ENCODE measurements at places on chromosomes 11 and 22.

GRCh38 chr11:48103621-48104567, 112.7 kb upstream of the OR4B1 start:
- DNase-seq, result no peak

GRCh38 chr22:40347300-40347699, 1.0 kb downstream of the ADSL start:
- no peak for DNase-seq

GRCh38 chr11:58712531-58712930, 19.2 kb downstream of the GLYAT start:
- DNase-seq, result no peak

GRCh38 chr11:44729713-44730112, 3.0 kb downstream of the TSPAN18 start:
- no peak for DNase-seq

DNA sequence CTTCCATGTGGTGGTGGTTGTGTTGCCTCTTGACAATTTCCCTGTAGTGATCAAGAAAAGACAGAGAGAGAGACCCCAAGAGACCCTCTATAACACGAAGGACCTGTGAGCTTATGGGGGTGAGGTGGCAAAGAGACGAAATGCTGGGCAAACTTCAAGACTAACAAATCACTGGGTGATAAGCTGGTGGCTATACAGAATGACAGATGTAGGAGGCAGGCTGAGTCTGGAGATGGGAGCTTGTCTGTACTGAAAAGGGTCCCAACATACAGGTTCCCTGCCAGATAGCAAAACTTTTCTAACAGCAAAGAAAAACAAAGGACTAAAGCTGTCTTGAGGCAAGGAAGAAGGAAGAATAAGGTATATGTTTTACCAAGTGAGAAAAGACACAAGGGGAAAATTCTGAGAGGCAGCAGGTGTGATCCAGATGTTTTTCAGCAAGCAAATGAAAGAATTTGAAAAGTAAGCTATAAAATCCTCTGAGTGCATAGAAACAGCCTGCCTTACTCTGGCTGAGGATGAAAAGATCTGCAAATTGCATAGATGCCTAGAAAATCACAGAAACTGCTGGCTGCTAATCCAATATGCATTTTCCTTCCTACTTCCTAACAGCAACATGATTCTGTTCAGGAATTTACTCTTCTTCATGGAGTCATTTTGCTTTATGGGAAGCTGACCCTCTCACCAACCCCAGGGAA, 21.9 kb upstream of the LYVE1 start:
- DNase-seq, result no peak

GRCh38 chr11:14022251-14022650, 59.7 kb downstream of the SPON1 start:
- no peak for DNase-seq

- no peak for DNase-seq
These were observed 163.1 kb downstream of the PKNOX2 start for GRCh38 chr11:125327518-125328224.

- no peak for DNase-seq
These were observed 315.0 kb downstream of the BRD1 start for GRCh38 chr22:49512487-49513165.

DNA sequence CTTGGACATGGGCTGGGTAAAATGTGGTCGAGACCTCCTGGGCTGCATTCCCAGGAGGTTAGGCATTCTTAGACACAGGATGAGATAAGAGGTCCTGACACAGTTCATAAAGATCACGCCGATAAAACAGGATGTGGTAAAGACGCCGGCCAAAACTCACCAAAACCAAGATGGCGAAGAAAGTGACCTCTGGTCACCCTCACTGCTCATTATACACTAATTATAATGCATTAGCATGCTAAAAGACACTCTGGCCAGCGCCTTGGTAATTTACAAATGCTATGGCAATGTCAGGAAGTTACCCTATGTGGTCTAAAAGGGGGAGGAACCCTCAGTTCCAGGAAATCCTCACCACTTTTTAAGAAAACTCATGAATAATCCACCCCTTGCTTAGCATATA, 983.3 kb downstream of the OPCML start:
- no peak for DNase-seq

DNA sequence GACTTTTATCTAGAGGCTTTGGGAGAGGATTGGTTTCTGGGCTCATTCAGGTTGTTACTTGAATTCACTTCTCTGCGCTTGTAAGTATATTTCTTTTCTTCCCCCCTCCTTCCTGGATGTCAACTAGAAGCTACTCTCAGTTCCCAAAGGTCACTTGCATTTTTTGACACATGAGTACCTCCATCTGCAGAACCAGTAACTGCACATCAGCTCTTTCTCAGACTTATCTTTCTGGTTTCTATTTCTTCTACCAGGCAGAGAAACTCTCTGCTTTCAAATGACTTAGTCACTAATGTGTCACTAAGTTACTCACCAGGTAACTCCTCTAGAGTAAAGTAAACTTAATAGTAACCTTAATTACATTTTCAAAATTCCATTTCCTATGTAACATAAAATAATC, 773.0 kb upstream of the LUZP2 start:
- no peak for DNase-seq

GRCh38 chr22:40412441-40412840, 42.0 kb downstream of the SGSM3 start:
- no peak for DNase-seq

GRCh38 chr22:41001722-41002122, 50.5 kb downstream of the RBX1 start:
- DNase-seq, result no peak

GRCh38 chr22:29695129-29695926, 24.5 kb upstream of the CABP7 start:
- DNase-seq, result no peak

GRCh38 chr11:120105576-120105975, 32.3 kb downstream of the TRIM29 start:
- DNase-seq, result no peak

DNA sequence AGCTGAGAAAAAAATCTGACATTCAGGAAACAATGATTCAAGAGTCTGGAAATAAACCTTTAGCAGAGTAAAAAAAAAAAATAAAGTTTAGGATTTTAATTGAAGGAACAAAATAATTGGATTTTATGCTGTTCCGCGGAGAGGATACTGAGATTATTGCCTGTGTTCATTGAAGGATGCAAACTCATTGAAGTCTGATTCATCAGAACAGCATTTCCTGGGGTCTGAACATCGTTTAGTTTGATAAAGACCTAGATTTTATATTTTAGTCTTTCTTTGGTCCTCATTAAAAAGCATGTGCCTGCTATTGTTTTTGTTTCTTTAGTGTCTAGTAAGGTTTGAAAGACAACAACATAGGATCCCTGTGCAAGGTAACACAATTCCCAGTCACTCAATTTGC, 4.5 kb downstream of the TLCD5 start:
- DNase-seq, result no peak

- DNase-seq, result no peak
These were observed 661.7 kb upstream of the RAG2 start for GRCh38 chr11:37259734-37260133.

DNA sequence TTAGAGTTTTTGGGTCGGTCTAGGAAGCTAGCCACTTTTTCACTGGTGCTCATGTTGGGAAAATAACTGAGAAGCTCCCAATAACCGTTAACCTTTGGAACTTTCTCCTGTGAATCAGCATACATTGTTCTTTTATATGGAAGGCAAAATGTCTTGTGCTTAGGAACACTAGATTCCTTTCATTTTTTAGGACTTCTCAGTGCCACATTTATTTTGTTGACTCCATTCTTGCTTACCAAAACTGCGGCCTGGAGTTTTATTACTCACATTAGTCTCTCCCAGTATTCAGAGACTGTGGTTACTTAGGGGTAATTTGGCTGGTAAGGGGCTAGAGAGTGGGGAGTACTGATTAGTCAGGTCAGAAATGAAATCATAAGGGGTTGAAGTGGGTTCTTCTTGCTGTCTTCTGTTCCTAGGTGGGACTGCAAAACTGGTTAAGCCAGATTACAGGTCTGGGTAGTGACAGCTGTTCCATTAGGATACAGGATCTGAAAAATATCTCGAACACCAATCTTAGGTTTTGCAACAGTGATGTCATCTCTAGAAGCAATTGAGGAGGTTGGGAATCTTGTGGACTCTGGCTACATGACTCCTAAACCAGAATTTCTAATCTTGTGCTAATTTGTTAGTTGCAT, 631.4 kb upstream of the LUZP2 start:
- DNase-seq, result no peak
